ENCODE measurements at places on chromosomes 7 and 10. TPM values are rescaled to one million over a fixed set of nuclear protein-coding genes. Genes with fewer than 3 reads are reported as not detected.
A peak's percentile ranks its signal among the peaks of the same experiment; 100 is the strongest.

ADRB1 gene
- total RNA-seq: 0.24 TPM

ITIH5 gene
- 2.2 TPM for total RNA-seq

PTPN12 gene
- total RNA-seq: 187 TPM

ZNF716 gene
- not detected for total RNA-seq

KCND2 gene
- total RNA-seq: 17.7 TPM

GRCh38 chr7:2445047-2445446, 31.2 kb downstream of the GRIFIN start:
- DNase-seq: no peak

GRCh38 chr7:3762146-3762831, 461.2 kb downstream of the SDK1 start:
- peak; percentile 23 for DNase-seq

DNA sequence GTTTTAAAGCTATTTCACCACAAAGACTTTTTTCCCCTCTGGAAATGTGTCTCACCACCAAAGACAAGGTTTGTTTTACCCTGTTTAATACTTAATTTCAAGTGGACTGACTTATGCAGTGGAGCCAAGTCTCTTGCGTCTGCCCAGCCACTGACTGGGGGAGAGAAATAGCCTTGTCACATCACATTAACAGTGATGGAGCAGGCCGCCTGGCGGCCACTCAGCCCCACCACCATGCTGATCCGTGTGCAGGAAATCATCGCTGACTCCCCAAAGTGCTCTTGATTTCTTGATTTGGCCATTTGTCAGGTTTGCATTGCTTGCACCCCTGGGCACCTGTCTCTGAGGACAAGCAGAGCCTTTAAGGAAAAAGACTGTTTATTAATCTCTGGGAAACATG, 334.1 kb downstream of the GLRX3 start:
- no peak for DNase-seq

DNA sequence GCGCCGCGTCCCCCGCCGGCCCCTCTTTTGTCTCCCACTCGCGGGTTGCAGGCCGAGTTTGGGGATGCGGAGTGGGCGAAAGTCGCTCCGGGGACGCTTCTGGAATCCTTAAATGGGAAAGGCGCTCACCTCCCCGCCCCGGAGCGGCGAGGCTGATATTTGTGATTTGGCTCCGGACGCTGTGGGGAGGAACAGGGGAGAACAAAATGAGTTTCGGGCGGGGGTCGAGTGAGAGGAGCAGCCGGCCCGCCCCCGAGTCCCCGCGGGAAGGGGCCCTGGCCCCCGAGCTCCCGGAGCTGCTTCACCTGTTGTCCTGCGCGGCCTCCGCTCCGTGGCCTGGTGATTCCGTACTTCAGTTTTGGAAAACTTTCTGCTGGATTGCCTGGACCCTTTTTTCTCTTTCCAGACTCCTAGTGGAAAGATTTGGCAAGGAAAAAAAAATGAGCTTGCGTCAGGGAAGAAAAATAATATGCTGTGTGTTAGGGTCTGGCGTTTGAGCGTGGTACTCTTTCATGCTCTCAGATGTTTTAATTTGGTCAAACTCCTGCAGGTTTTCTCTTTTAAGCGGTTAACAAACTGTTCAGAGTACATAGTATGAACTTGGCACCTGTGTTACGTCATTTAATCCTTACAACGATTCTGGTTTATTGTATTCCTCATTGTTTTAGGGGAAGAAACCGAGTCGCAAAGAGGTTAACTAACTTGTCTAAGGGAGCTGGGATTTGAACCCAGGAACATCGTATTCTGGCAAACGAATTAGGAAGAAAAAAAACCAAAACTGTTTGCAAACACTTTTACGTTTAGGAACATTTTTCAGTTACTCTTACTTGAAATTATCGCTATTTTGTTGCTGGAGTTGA, 924 bp downstream of the BMPR1A start:
- DNase-seq: peak; percentile 50

DNA sequence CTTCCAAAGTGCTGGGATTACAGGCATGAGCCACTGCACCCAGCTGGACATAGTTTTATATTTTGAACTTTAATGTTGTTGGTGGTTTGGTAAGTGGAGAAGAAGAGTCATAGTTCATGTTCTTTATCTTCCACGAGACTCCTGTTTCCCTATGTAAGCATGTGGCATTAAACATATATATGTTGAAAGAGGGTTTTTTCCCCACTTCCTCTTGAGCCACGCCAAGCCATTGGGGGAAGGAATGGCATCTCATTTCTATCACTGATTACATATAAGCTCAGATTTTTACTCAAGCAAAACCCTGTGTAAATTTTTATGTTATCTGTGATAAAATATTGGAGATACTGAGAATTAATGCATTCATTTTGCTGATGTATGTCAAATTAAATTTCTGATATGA, 300.4 kb downstream of the PHF14 start:
- no peak for DNase-seq

DNA sequence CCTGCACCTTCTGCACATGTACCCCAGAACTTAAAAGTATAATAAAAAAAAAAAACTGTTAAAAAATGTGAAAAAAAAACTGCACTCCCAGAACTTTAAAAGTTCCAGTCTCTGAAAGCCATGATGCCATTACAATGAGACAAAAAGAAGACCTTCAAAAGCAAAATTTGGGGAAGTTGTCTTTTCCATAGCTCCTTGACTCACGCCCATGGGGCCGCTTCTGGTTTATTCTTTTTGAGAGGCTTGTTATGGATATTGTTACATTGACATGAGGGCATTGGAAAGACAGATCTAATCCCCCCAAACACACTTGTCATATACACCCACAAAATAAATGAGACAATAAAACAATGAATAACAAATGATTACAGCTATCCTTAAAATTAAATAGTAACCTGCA, 798 bp downstream of the BLNK start:
- DNase-seq: no peak

GRCh38 chr7:73668886-73669230, 1.2 kb downstream of the VPS37D start:
- DNase-seq: no peak

- no peak for DNase-seq
These were observed 209.9 kb upstream of the FZD1 start for GRCh38 chr7:91054374-91054773.

DNA sequence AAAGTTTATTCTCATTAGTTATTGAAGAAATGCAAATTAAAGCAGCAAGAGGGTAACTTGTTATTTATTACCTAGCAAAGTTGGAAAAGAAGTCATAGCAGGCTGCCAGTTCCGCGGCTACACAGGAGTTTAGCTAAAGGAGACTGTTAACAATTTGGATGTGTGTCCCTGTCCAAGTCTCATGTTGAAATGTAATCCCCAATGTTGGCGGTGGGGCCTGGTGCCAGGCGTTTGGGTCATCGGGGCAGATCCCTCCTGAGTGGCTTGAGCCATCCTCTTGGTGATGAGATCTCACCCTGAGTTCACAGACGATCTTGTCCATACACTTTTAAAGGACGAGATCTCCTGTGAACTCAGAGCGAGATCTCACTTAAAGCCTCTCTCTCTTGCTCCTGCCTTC, 608.3 kb downstream of the SH2D4B start:
- DNase-seq: no peak

- no peak for DNase-seq
These were observed 1.3 kb upstream of the VDAC2 start for GRCh38 chr10:75209086-75209920.

- DNase-seq: peak; percentile 33
These were observed 889.9 kb upstream of the PHF14 start for GRCh38 chr7:10083766-10084165.

DNA sequence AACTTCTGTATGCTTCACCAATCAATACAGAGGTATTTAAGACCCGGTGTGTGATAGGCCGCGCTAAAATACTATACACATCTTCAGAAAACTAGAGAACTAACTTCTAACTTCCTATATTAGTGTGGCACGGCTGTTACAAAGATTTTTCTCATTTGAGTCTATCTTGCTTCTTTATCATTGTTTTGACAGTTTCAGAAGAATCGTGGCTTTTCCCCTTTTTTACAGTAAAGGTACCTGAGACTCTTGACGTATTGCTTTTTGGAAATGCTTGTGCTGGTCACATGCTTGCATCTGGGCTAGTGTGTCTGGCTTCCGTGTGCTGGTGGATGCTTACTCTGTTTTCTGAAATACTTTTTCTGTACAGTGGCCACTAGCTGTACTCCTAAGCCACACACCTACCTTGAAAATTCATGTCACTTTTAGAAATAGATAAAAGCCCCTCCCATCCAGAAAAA, 12.7 kb downstream of the IKZF1 start:
- DNase-seq: no peak

- no peak for DNase-seq
These were observed 77.5 kb downstream of the SLC16A9 start for GRCh38 chr10:59631882-59632807.

DNA sequence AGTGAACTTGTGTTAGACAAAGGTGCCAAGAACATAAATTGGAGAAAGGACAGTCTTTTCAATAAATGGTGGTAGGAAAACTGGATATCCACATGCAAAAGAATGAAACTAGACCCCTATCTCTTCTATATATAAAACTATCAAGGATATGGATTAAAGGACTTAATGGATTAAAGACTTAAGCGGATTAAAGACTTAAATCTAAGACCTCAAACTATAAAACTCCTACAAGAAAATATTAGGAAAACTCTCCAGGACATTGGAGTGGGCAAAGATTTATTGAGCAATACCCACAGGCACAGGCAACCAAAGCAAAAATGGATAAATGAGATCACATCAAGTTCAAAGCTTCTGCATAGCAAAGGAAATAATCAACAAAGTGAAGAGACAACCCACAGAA, 242.9 kb upstream of the MEOX2 start:
- DNase-seq: no peak

- DNase-seq: no peak
These were observed 15.0 kb downstream of the KAT6B start for GRCh38 chr10:74841265-74841973.

GRCh38 chr7:141366091-141366621, 185.1 kb upstream of the AGK start:
- peak; percentile 80 for DNase-seq

DNA sequence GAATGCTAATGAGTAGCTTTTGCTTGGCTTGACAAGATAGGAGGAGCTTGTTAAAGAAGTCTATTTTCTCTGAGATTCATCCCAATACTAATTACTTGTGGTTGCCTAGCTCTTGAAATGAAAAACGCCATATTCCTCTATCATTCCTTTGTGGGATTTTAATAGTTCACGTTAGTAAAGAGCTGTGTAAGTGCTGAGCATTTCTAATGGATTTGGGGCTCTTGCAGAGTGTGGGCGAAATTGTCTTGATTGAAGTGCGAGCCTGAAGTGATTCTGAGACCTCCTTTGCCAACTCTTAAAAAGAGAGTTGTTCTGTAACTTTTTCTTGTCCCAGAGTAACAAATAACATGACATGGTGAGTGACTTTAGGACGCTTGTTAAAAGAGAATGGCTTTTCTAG, 45.2 kb downstream of the EXOC4 start:
- no peak for DNase-seq

GRCh38 chr7:64102656-64103400, 57.6 kb downstream of the ZNF727 start:
- DNase-seq: no peak

DNA sequence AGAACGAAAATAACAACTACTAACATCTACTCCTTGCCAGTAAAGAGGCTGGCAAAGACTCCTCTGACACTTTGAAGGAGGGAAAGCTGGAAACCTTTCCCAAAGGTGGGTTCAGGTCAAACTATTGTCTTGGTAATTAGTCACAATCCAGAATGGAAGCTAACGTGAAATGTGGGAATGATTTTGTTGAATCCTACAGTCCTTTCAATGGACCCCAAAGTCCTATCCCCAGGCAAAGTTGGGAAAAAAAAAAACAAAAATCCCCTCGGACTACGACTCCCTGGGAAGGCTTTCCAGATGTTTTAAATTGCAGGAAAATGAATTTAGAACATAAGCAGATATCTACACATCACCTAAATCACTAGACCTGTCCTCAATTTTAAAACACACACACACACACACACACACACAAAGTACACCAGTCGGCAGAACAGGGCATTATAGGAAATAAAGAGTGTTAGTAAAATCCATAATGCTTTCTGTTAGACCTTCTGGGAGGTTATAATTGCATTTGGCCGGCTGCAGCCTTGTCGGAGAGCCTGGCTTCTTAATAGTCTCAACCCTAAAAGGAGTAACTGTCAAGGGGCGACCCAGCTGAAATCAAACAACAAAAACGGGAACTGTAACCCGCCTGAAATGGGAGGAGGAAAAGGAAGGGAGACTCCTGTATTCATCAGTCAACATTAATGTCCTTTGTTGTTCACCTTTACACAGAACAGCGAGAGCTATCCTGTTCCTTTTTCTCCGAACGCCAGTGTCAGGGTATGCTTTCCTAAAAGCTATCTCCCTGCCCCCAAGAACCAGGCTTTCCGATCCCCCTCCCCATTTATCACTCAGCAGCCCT, 1.5 kb downstream of the DOCK4 start:
- peak; percentile 30 for DNase-seq

- DNase-seq: no peak
These were observed 39.0 kb upstream of the TMEM229A start for GRCh38 chr7:124071843-124072242.

GRCh38 chr10:88243836-88244730, 339.0 kb downstream of the RNLS start:
- DNase-seq: no peak

- no peak for DNase-seq
These were observed 3.6 kb downstream of the PWWP2B start for GRCh38 chr10:132400547-132401151.
